Activated CD4-positive, alpha-beta T cell treated with anti-CD3 and anti-CD28 coated beads, Interleukin-2, amount 50 U/mL, for 4 hours (primary cell): ENCODE measurements at places on chromosomes 1 and 21.

- DNase-seq, result no peak
These were observed 1.2 kb downstream of the CEP170 start for GRCh38 chr1:243253926-243254232.

GRCh38 chr1:151281969-151282882 is at the start of gene ZNF687:
Gene ZNF687 (plus strand): TSS chr1:151282299. CDS start chr1:151286292, 3,993 bp downstream.
- DNase-seq, result peak; percentile 96

DNA sequence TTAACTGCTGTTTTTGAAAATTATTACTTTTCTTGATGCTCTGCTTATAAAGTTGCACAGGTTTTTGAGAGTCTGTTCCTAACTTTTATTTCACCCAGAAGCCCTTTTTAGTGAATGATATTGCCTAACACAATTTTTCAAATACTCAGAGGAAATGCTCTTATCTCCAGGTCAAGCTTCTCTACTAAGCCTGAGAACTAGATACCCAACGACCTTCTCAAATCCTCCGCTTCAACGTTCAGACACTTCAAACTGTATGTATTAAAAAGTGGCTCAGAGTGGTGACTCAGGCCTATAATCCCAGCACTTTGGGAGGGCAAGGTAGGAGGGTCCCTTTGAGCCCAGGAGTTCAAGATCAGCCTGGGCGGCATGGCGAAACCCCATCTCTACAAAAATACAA is 88.5 kb downstream of the ASH1L start:
- no peak for DNase-seq

DNA sequence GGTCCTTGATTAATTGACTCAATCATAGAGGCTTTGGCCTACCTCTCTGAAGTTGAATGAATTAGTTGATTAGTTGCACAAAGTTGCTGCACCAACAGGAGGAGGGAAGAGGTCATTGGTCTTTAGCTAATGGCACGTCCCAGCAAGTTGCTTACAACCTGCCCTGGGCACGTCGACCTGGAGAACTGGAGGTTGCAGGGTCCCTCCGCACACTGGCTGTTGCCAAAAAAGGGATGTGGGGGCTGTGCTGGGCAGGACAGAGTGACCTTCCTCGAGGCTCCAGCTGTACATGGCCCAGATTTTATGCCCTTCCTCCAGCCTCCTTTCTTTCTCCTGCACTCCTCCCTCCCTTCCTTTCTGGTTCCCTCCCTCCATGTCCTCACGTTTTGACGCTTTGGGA is 230.3 kb upstream of the VAMP3 start:
- no peak for DNase-seq

- no peak for DNase-seq
These were observed 18.7 kb downstream of the SMAP2 start for GRCh38 chr1:40392221-40392620.

GRCh38 chr1:87336623-87337067 is 8.0 kb downstream of the LMO4 start:
- no peak for DNase-seq

DNA sequence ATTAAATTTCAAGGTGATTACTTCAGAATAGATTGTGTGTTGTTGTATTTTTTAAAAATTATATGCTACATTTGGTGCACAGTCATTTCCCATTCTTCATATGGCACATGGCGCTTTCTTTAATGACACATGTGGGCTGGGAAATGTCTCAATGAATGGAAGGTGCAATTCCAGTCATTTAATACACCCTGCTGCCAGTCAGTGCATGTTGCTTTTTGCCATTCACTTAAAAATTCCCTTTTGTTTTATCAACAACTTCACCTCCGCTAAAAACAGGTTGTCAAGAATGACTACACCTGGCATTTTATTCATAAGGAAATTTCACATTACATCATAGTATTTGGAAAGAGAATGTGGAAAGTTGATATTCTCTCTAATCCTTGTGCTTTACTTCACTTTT is 716.4 kb upstream of the ADAMTS5 start:
- no peak for DNase-seq

DNA sequence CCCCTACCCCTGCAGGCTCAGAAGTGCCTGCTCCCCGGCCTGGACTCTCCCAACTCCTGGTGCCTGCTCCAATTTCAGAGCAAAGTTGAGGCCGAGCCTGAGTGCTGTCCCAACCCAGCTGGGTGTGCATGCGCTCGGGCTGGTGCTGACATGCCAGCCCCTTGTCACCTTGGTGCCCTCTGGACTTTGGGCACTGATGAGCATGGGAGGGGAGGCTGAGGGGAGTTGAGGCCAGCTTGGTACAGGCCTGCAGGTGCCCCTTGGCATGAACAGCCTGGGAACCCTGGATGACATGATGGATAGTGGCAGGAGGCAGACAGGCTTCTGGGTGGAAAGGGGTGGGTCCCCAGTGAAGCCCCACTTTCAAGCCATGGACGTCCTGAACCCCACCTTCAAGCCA is 366.1 kb upstream of the NEGR1 start:
- DNase-seq, result no peak

GRCh38 chr1:214009423-214010196 is 21.8 kb downstream of the PROX1 start:
- no peak for DNase-seq

- no peak for DNase-seq
These were observed 11.9 kb downstream of the EXTL2 start for GRCh38 chr1:100882698-100883097.

- no peak for DNase-seq
These were observed 1.0 kb downstream of the ZNF687 start for GRCh38 chr1:151282883-151283725.

DNA sequence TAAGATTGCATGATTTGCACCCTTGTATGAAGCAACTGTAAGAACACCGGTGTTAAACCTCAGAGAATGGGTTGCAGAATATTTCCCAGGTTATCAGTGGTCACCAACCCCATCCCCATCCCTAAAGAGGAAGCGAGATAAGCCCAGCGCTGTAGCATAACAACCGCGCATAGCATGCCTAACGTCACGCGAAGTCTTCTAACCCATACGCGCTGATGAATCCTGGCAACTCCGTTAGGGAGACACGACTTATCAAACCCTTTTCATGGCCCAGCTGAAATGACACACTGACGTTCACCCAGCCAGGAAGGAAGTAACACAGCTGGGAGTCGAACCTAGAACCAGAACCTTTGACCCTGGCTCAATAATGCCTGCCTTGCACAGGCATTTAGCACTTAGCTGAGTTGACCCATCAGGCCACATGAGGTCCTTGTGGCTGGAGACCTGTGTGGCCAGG is 24.2 kb downstream of the TMEM51 start:
- DNase-seq, result no peak

GRCh38 chr1:43253876-43254275 is 15.9 kb upstream of the TMEM125 start:
- no peak for DNase-seq

- no peak for DNase-seq
These were observed 31.8 kb downstream of the ATF3 start for GRCh38 chr1:212640223-212640878.

GRCh38 chr1:210251680-210252490 is 19.3 kb downstream of the SERTAD4 start:
- no peak for DNase-seq

GRCh38 chr1:112061901-112062320 is 72.4 kb upstream of the KCND3 start:
- DNase-seq, result no peak

DNA sequence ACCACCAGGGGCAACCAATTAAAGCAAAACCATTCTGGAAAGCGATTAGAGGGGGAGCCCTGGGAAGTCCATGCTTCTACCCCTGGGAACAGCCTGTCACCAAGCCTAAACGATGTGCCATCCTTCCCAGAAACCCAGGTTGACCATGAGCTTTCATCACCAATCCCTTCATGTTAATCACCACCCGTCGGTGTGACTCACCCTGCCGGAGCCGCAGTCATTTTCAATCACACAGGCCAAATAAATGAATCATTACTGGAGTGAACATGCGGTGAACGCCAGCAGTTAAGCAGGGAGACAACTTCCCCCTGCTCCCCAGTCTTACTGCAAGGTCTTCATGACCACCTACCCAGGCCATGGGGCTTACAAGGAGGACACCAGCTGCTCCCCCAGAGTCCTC is 308.8 kb downstream of the AJAP1 start:
- no peak for DNase-seq

DNA sequence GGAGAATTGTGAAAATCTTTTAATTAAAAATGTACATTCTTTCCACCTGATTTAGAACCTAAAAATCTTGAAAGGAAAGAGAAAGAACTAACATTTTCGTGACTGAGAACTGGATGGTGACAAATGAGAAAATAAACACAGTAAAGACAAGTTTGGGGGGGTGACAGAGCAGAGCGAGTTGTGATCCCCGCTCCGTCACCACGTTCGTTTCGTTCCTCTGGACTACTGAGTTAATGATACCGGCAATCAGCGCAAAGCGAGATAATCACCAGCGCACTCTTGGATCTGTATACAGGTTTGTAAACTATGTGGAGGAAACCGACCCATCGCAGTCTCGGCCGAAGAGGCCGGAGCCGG is 31.2 kb upstream of the CFAP126 start:
- DNase-seq, result no peak

- no peak for DNase-seq
These were observed 308.1 kb downstream of the PTPRU start for GRCh38 chr1:29544406-29544805.

DNA sequence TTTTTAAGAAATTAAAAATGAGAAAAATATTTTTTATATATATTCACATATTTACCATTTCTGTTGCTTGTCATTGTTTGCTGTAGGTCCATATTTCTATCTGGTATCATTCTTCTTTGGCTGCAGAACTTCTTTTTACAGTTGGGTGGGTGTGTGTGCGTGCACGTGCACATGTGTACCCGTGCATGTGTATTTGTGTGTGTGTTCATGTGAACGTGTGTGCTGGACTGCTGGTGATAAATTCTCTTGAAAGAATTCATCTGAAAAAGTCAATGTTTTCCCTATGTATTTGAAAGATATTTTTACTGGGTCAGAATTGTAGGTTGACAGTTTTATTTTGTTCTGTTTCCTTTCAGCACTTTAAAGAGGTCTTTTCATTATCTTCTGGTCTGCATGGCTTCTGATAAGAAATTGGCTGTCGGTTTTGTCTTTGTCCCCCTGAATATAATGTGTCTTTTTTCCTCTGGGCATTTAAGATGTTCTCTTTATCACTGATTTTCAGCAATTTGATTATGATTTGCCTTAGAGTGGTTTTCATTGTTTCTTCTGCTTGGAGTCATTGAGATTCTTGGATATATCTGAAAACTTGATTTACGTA is 34.5 kb upstream of the DPH5 start:
- no peak for DNase-seq

DNA sequence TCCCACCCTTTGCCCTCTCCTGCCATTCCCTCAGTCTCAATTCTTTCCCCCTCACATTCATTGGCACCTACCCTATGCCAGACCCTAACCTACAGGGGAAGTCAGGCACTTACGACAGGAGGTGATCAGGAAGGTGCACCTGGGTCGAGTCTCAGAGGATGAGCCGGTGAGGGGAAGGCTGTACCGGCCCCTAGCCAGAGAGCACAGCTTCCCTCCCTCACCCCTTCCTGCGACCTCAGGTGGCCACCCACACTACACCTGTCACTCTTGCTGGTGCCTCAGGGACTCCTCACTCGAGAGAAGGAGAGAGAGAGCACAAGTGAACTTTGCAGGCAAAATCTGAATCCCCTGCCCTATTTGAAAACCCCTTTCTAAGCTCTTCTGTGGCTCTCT is 1.7 kb upstream of the MYOM3 start:
- no peak for DNase-seq

- DNase-seq, result no peak
These were observed 2.5 kb upstream of the TAF13 start for GRCh38 chr1:109078317-109078716.

- no peak for DNase-seq
These were observed 634.0 kb upstream of the CHRM3 start for GRCh38 chr1:238752327-238752726.

DNA sequence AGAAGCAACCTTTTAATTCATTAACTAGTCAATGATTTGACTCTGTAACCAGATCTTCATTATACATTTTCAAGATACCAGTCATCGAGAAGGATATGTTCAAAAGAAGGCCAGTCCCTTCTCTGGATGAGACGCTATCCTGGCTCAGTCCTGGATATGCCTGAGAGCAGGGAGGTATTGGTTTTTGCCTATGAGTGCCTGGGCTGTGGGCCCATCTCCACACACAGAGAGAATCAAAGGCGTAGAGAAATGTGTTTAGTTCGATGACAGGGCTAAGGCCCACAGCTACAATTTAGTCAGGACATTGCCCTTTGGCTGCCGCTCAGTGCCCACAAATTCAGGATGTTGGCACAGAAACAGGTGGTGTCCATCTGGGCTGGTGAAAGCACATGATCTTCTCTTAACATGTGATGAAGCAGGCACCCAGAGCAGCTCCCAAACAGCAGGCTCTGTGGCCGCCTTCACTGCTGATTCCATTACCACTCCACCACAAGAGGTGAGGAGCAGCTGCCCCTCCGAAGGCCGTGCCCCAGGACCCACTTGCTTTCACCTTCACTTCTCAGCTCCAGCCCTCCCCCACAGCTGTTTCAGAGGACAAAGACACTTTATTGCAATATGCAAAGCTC is 24.7 kb downstream of the ACKR1 start:
- DNase-seq, result no peak

GRCh38 chr1:91830242-91831131 is 55.5 kb downstream of the TGFBR3 start:
- DNase-seq, result no peak

DNA sequence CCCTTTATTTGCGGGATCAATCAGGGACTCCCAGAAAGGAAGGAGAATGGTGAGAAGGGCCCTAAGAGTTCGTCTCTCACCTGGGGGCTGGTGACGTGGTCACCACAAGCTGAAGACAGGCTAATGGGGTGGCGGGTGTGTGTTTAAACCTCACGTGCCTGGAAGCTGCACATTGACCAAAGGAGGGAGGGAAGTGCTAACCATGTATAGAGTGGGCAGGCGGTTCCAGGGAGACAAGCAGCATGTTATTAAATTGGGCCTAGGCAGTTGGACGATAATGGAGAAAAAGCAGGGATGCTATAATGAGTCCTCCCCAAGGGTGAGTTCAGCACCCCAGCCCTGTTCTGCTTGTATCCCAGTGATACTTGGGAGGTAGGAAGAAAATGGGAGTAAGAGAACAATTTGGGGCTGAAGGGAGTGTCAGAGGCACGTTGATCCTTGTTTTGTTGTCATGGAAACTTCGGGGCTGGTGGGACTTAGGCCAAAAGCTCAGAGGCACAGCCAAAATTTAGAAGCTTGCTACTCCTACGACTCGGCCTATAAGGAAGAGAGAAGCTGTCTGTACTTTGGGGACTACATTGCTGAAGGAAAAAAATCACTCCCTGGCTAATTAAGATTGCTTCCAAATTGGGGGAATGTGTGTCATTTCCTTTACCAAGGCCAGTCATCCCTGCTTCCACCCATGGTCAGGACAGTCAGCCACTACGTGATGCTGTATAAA is 33.2 kb upstream of the EPHA8 start:
- DNase-seq, result no peak
